NCI-H82 (cell line): ENCODE measurements at places on chromosomes 7 and 10.

GRCh38 chr7:38232502-38233366 lies 40.7 kb downstream of the TARP start:
- no peak for DNase-seq

DNA sequence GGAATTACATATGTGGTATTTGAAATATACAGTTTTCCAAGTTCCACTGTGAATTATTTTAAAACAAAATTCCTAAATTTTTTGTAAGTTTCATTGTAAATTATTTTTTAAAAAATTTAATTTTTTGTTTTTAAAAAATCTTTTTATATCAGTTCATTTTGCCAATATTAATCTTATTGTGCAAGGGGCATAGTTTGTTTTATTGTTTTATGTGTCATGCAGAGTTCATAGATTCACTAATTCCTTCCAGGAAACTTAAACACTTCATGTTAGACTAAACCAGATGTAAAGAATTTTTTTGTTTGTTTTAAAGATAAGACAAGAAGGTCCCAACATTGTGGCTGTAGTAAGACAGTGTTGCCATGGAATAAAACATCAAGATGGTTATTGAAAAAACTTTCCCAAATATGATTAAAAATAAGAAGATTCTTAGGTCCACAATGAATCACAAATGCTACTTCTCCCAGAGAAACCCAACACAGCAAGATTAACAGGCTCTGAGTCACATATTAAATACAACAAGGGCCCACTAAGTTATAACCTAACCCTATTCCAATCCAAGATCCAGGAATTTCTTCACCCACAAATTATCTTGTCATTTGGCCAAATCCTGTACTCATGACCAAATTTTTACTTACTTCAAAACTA lies 464.7 kb upstream of the IGFBP3 start:
- no peak for DNase-seq

GRCh38 chr7:64686493-64687184 lies 20.7 kb downstream of the ZNF107 start:
- no peak for DNase-seq

DNA sequence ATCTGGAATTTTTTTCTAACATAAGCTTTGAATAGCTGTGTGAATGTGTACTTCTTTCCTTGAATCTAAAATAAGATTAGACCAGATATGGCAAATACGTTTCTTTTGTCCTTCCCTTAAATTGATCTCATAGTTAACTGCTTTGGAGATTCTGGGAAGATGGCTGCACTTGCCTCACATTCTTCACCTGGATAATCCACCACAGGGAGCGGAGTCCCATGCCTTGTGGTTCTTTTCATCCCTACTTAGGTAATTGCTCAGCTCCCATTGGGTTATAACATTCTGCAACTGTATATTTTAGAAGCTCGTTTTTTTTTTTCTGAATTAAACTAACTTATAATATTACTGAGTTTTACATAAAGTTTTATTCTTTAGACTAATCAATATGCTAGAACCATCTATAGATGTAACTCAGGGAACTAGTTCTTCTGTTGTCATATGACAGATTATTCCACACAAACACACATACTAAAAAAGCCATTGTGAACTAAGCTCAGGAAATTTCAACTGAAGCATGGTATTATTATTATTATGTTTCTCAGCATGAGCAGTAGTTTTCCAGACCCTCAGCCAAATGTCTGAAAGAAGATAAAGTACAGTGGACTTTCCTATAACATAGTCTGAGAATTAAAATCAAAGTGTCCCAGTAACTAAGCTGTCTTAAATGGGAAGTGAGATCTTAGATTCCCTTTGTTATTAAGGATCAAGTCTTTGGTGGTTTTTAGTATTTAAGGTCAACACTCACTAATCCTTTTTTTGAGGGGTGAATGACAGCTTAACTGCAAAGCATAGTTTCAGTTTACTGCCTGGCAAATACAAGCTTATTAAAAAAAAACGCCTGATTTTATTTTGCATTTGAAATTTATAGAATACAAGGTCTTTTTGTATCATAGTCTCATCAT lies 182.3 kb downstream of the PPP1R9A start:
- DNase-seq, result peak; percentile 10

DNA sequence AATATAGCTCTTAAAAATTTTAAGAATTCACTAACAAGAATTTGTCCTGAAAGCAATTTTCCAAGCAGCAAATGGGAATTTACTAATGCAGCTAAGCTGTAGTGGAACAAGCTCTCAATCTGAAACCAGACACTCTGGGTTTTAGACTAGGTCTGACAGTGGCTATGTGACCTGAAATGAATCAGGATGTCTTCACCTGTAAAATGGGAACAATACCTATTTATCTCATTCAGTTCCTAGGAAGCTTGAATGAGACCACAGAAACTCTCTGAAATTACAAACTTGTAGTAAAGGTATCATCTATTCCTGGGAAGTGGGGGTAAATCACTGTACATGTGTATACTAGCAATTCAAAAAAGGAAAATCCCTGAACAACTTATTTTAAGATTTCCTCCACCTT lies 1.2 kb downstream of the DNAJC2 start:
- DNase-seq, result no peak

- peak; percentile 46 for DNase-seq
Measured at GRCh38 chr7:27046854-27047549, 48.8 kb downstream of the HOXA1 start.

- no peak for DNase-seq
Measured at GRCh38 chr10:77226452-77226851, 411.2 kb downstream of the KCNMA1 start.

DNA sequence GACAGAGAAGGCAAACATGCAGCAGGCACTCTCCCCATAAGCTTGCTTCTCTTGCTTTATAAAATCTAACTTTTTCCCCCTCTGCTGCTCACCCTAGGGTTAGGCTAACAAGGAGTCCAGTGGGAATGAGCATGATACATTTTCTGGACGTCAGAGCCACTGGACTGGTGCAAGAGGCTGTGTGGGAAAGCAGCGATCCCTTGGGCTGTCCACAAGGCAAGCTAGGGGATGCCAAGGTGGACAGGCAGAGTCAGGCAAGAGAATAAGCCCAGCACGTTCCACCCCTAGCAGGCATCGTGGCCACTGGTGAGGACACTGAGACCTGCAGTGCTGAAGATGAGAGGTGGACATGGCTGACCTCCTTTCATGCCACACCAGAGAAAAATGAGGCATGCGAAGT lies 290.9 kb upstream of the ZMIZ1 start:
- DNase-seq, result no peak

DNA sequence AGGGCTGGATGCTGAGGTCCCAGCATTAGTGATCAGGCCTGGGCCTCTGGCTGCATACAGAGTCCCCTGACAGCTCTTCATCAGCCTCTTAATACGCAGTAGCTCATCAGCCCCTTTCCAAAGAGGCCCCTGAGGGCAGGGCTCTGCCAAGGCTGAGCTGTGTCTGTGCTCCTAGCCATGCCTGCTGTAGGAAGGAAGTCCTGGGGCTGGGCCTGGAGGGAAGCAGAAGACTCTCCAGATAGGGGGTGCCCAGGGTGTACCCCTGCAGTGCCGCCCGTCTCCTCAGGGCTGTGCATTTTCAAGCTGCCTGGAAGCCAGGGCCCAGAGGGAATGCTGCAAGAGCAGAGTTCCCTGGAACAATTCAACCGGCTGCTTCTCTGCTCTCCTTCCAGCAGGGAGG lies 7.3 kb upstream of the RET start:
- DNase-seq, result no peak

DNA sequence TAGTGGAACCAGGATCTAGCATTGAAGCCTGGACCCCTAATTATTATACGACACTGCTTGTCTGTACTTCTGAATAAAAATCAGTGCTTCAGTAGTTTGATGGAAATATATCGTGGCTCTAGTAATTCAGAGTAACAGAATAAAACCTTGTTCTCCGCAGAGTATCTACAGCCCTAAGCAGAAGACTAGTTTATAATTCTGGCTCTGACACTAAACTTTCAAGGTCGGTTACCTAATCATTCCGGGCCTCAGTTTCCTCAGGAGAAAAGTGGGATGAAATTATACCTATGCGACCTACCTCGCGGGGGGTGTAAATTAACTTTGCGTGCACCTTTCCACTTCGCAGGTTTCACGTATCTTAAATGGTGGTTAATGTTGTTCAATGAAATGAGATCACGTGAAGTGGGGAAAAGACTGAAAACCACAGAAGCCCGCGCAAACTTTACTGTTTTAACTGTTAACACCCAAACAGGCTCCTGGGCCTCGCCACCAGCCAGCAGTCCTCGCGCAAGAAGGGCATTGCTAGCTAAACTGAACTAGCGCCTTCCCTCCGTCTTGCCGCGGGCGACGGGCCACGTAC lies 615 bp downstream of the THAP5 start:
- no peak for DNase-seq

DNA sequence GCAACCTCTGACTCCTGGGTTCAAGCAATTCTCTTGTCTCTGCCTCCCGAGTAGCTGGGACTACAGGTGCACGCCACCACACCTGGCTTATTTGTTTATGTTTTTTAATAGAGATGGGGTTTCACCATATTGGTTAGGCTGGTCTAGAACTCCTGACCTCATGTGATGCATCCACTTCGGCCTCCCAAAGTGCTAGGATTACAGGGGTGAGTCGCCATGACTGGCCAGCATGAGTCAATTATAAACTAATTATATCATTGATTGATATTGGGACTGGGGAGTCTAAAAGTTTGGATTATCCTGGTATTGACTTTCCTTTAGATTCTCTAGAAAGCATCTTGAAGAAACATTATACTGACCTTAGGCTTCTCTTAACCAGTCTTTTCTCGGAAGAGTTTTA lies 73.9 kb upstream of the CCNY start:
- DNase-seq, result no peak

GRCh38 chr7:131284702-131285419 lies 42.8 kb upstream of the MKLN1 start:
- DNase-seq, result no peak

- DNase-seq, result no peak
Measured at GRCh38 chr10:12981570-12981969, 19.9 kb downstream of the CCDC3 start.

DNA sequence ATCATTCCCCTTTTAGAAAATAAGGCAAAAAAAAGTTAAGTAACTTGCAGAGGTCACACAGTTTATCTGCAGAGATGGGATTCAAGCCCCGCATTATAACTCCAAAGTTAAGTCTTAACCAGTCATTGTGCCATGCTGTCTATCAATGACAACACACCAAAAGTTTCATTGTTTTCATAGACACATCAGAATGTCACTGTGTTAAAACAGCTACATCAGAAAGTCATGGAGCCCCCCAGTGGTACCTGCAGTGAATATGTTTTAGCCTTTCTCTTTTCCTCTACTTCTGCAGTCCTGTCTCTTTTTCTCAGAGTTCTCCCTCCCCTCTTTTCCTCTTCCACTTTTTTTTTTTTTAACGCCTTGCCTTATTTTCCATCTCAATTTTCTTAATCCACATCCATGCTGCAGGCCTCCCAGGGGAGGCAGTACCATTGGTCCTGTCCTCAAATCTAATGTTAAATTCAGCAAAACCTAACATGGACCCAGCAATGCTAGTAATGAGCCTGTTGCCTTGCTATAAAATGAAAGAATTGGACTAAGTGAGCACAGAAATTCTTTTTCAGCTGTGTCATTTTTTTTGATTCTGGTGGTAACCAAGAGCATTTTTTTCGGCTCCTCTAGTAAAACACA lies 3.8 kb upstream of the NRCAM start:
- DNase-seq, result peak; percentile 74

DNA sequence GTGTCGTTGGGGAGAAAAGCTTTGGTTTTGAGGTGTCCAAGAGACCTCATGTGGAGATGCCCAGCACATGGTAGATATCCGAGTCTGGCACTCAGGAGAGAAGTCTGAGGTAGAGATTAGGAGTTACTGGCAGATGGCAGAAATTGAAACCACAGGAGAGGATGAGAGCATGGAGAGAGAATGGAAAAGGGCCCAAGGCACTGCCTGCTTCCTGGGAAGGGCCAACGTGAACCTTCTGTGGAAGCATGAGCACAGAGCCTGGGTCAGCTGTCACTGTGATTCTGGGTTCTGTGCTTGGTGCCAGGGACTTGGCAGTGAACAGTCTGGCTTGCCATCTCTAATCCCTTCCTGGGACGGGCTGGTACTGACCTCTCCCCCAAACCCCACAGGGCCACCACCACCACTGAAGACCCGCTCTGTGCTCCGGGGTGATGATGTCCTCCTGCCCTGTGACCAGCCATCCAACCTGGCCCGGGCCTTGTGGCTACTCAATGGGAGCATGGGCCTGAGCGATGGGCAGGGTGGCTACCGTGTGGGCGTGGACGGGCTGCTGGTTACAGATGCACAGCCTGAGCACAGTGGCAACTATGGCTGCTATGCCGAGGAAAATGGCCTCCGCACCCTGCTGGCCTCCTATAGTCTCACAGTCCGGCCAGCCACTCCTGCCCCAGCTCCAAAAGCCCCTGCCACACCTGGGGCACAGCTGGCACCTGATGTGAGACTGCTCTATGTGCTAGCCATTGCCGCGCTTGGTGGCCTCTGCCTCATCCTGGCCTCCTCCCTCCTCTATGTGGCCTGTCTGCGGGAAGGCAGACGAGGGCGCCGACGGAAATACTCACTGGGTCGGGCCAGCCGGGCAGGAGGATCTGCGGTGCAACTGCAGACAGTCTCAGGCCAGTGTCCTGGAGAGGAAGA lies 4.1 kb downstream of the MRPL43 start:
- peak; percentile 30 for DNase-seq

DNA sequence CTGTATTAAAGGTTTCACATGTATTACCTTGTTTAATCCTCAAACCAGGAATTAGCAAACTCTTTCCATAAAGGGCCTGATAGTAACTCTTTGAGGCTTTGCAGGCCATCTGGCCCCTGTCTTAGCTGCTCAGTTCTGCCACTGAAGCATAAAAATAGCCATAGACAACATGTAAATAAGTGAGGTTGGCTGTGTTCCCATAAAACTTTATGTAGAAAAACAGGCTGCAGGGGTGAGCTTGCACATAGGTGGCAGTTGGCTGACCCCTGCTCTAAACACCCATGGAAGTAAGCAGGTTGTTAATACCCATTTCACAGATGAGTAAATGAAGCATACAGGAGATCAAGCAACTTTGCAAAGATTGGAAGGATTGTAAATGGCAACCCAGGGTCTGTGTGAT lies 1279.2 kb upstream of the AUTS2 start:
- peak; percentile 75 for DNase-seq

DNA sequence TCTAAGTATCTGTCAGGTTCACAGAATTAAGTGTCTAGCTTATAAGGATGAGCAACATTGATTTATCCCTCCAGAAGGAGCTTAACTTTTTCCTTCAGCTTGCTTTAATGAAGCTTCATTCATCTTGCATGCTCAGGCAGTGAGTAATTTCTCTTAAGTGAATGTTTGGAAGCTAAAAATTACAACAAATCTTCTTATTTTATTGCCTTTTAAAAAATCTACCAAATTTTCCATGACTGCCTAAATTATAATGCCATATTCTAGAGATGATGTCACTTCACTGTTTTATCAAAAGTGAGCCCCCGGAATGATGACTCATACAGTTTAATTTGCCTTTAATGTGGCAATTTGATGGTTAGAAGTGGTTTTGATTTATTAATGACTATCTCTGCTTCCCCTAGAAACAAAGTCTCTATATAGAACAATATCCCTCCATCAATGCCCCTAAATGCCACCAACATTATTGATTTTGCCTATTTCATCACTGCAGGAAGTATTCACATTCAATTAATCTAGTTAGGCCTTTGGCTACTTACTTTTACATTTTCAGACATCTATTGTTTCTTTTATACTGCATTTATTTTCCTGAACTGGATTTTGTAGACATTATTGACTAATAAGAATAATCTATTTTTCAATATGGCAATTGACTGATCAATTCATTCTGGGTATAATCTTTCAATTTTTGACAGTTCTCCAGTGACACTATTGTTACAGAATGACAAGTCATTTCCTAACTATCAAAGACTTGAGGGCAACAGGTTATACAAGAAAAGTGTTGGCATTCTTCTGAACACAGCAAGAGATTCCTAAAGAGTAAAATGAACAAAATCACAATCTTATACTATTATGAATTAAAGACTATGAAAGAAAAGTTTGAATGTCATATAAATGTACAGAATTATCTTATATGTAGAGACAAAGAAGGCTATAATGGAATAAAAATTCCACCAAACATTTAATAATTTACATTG lies 139.3 kb upstream of the ODAD2 start:
- DNase-seq, result peak; percentile 0
